Prostate gland (tissue), 2 donors: ENCODE measurements at places on chromosomes 7 and 10. TPM values are rescaled to one million over a fixed set of nuclear protein-coding genes. Genes with fewer than 3 reads are reported as not detected.
A peak's percentile ranks its signal among the peaks of the same experiment; 100 is the strongest.

The ADAP1 gene
- 8.3 TPM for total RNA-seq

DNA sequence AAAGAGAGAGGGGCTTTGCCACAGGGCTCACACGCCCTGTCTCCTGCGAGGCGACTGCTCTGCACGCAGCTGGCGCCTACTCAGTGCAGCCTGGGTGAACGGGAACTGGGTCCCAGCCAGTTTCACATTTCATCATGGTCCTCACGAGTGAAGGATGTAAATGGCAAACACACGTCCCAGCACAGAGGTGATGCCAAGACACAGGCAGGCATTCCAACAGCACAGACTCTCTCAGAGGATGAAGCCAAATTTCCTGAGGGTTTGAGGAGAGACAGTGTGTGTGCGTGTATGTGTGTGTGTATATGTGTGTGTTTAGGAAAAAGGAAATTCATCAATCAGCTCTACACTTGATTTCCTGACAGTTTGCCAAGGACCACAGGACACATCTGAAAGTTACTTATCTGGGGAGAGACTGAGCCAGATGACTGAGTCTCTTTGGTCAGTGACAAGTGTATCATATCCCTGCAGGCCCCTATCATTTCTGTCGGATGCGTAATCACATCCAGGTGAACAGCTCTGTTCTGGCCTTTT lies 53.9 kb downstream of the CHST15 start:
- DNase-seq = no peak

DNA sequence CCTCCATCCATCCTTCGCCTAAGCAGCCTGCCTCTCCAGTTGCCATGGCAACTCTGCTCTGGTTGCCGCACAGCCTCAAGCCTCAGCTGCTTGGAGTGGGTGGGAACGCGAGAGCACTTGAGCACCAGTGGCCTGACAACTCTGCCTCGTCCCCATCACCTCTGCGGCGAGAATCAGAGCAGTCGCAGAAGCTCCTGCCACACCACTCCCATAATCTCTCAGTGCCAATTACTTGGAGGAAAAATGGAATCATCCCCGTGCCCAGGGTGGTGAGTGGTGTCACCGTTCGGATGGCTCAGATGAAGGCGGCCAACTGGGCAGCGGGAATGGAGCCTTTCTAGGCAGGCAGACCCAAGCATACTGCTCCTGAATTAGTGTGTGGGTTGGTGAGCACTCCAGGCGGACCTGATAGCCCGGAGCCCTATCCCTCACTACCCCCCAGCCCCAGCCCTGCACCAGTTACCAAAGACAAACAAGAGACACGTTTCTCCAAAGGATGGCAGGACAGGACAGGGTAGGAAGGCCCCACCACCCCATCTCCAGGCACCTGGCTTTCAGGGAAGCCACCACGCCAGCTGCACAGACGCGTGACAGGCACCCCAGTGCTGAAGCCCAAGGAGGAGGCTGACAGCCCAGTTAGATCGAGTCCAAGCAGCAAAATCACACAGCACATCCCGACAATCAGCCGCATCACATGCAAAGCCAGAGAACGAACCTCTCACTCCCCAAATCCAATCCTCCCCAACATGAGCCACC lies 335.4 kb downstream of the PTPRN2 start:
- DNase-seq = no peak

The CABCOCO1 gene
- total RNA-seq = 1.0 TPM

- DNase-seq = no peak
Measured at GRCh38 chr10:122034149-122034756, 45.3 kb downstream of the TACC2 start.

- peak; percentile 15 for DNase-seq
Measured at GRCh38 chr10:104255311-104255981, 754 bp downstream of the GSTO1 start.

The RNF148 gene
- 2.9 TPM for total RNA-seq

- DNase-seq = no peak
Measured at GRCh38 chr10:127934383-127934782, 27.5 kb downstream of the PTPRE start.

DNA sequence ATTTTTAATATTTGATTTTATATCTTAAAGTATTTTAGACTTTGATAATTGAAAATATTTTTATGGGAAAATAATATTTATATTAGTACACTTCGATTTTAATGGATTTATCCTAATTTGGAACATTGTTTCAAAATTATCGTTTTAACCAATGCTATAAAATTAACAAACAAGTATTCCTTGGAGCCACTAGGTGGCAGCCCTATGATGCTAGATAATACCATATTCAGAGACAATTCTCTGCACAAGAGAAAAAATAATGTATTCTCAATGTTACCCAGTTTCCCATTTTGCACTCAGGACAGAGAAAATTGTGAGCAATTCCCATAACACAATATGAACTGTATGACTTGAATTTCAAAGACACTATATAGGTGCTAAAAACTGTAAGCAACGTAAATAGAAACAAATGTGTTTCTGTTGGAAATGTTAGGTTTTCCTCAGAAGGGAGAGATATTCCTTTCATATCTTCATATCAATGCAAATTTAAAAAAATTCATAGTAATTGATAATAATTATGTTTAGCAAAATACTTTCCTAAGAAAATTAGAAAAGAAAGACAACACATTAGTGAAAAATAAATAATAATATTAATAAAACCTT lies 237.8 kb downstream of the SEMA3E start:
- peak; percentile 25 for DNase-seq

The FAM221A gene
- 30.8 TPM for total RNA-seq

The MAGI2 gene
- 27.1 TPM for total RNA-seq

- DNase-seq = no peak
Measured at GRCh38 chr10:106815427-106816043, 349.0 kb downstream of the SORCS1 start.

GRCh38 chr7:30751696-30752273 lies at the start of gene INMT:
Gene INMT (plus strand): TSS chr7:30752135. CDS start chr7:30752151, 16 bp downstream.
- peak; percentile 13 for DNase-seq

DNA sequence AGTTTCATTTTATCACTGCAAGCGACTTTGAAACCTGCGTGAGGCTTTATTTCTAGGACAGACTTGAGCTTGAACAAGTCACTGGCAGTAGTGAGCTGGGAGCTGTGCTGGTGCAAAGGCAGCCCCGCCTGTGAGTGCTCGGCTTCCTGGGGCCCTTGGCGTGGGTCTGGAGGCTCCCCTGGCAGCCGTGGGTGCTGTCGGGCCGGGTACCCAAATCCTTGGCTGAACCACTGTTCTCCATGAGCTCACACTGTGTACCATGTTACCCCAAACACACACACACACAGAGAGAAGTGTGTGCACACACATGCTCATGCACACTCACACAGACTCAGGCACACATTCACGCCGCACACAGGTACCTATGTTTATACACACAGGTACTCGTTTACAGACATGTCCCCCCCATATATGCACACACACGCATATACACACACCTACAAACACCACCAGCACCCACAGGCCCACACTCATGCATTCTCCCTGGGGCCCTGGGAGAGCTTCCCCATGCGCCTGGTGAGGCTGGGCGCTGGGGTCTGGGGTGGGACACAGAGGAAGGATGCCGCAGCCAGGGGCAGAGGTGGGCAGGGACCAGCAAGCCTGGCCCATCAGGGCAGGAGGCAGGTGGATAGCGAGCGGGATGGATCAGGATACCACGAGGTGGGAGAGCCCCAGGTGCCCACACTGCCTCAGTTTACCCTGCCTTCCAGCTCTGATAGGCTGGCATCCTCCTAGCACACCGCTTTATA lies 158.8 kb downstream of the ADARB2 start:
- DNase-seq = no peak

The ICA1 gene
- total RNA-seq = 49.1 TPM

The GFRA1 gene
- 14.5 TPM for total RNA-seq

The ZNF488 gene
- total RNA-seq = 1.9 TPM

- DNase-seq = no peak
Measured at GRCh38 chr7:108143658-108144420, 13.7 kb upstream of the LAMB4 start.

The TBX20 gene
- 1.2 TPM for total RNA-seq

DNA sequence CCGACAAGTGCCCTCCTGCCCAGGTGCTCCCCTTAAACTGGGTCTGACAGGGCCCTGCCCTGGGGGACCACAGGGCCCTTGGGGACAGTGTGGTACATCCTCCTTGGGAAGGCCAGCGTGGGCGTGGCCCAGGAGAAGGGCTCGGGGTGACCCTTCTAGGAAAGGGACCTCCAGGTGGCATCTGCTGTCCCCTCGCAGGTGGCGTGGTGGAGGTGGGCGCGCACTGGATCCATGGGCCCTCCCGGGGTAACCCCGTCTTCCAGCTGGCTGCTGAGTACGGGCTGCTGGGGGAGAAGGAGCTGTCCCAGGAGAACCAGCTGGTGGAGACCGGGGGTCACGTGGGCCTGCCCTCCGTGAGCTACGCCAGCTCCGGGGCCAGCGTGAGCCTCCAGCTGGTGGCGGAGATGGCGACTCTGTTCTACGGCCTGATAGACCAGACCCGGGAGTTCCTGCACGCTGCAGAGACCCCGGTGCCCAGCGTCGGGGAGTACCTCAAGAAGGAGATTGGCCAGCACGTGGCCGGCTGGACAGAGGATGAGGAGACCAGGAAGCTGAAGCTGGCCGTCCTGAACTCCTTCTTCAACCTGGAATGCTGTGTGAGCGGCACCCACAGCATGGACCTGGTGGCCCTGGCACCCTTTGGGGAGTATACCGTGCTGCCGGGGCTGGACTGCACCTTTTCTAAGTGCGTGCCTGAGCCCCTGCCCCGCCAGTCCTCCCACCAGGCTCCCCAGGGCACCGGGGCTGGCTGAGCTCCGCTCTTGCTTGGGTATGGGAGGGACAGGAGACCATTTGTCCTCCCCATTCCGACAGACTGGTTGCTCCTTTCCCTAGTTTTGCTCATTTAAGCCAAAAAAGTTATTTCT lies 972 bp downstream of the PAOX start:
- no peak for DNase-seq

GRCh38 chr7:130667593-130668257 lies 823 bp downstream of the COPG2 start:
- peak; percentile 3 for DNase-seq

The UNC5B gene
- 58.4 TPM for total RNA-seq

The SORCS3 gene
- not detected for total RNA-seq

DNA sequence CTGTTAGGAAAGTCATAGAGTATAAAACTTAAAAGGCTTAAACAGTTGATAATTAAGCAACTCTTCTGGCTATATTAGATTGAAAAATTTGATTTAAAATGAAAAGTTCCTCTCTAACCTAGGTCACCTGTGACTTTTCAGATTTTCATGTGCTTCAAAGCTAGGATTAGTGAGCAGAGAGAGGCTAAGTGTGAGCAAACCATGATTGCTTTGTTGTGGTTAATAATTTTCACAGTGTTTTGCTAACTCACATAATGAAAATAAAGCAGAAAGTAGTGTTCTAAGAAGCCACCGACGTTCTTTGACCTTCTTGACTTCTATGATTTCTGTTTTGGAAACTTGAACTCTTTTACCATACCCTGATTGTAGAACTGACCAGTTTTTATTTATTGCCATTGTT lies 75.5 kb upstream of the OIT3 start:
- no peak for DNase-seq

GRCh38 chr7:84981055-84981976 lies 205.5 kb downstream of the SEMA3D start:
- DNase-seq = no peak

The SAMD9L gene
- total RNA-seq = 2.2 TPM

DNA sequence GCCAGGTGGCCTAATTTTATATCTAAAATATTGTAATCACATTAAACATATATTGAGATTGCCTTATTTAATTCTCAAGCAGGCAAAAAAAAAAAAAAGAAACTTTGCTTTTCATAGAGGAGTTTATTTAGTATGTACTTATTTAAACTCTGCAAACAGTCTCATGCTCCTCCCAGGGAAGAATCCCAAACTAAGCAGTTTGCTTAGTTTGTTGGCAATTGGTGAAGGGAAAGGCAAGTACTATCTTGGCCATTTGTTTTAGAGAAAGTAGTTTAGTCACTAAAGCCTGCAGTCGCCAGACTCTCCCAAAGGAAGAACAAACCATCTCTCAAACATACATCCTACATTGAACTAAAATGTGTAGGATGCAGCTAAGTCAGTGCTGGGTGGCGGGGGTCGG lies 226.8 kb downstream of the CDC14C start:
- no peak for DNase-seq

DNA sequence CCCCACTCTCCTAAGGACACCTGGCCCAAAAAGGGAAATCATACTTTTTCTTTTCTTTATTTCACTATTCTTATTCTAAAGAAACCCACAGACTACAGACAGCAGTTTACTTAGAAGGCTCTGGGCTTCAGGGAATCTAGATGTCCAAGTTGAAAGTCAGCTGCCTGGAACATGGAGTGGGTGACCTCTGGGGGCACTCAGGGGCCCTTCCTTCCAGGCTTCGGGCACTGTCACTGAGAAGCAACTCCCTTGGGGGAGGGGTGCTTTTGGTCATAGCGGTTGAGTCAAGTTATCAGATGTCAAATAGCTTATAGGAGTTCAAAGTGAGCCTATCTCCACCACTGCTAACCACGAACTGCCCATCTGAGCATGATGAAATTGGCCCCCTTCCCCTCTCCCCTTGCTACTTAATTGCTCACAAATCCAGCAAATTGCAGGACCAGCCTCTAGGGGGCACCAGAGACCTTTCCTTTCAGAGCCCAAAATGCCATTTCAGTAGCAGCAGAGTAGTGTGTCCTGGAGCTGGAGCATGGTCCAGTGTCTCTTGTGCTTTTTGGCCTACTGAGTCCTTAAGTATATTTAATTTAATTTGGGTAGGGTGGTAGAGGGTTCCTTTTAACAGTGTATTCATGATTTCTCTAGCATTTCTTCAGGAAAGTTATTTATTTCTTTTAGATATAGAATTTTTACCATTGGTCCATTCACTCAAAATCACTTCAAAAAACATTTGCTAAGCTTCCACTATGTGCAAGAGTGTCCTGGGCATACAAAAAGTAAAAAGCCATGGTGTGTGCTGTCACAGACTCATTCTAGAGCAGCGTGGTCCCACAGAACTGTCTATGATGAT lies 463.8 kb downstream of the KCNMA1 start:
- DNase-seq = peak; percentile 67

The LYZL2 gene
- total RNA-seq = 3.3 TPM

The GIMAP1 gene
- 3.9 TPM for total RNA-seq

The CYP3A7 gene
- total RNA-seq = not detected

- DNase-seq = no peak
Measured at GRCh38 chr7:149257146-149257545, 4.8 kb upstream of the ZNF783 start.

The SPDYE3 gene
- not detected for total RNA-seq

GRCh38 chr10:97771055-97771891 lies 526 bp downstream of the SFRP5 start:
- DNase-seq = no peak

The ZPBP gene
- total RNA-seq = not detected

GRCh38 chr7:134890246-134891240 lies 95.8 kb upstream of the AGBL3 start:
- peak; percentile 28 for DNase-seq

DNA sequence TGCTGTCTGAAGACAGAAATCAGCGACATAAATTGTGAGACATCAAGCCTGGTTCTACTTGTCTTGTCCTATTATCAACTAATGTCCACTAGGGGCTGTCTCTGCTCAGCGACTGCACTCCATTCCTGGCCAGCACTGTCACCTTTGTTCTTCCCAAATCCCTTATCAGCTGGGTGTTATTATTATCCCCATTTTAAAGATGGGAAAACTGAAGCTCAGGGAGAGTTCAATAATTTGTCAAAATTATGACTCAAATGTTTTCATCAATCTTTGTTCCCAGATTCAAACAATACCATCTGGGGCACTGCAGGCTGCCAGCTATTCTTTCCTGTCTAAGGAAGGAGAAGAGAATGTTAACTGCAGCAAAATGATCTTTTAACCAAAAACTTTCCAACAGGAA lies 431.6 kb upstream of the NFE2L3 start:
- DNase-seq = no peak
